Adipocyte (in vitro differentiated cells): ENCODE measurements at places on chromosomes 6 and 20.

DNA sequence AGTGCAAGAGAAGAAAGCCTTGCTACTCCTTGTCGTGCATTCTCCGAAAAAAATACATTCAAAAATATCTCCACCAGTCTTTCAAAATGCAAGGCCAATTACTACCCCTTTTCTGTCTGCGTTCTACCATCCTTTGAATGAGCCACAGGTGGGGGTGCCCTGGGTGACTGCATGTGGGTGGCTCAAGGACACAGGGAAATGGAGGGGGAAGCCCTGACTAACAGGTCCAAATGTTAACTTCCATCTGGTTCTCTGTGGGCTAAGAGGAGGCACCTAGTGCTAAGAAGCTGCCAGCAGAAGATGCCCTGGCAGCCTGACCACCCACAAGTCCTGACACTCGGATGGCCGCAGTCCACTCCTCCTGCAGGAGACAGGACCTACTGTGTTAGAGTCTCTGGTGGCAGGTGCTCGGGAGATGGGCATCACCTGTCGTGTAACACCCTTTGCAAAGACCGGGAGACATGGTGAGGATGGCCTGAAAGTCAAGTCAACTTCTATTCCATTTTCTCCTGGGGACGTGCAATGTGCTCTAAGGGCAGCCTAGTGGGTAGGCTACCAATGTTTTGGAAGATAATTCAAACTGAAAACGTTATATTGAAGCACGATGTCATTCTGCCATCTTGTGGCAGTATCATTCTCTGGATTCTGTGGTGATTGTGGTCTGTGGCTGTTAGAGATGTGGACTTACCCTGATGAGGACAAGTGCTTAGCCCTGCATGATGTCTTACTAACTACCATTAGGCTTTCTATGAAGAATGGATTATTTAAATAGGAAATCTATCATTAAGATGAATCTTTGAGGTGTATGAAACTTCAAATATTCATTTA lies 27.4 kb upstream of the IGF2R start:
- peak; percentile 76 for DNase-seq

DNA sequence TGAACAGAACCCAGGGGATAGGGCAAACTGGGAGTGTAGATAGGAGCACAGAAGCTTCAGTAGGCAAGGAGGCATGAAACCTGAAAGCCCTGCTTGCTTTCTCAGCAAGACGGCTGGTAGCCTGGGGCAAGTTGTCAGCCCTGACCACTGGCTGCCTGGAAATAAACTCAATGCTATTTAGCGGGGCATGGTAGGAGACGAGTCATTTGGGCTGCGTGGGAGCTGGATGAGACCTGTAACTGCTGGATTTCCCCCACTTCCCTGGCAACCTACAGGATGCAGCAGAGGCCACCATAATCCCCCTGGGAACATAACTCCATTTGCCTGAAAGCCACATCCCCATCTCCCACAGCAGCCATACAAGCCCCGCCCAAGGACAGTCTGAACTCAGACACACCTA lies 332.6 kb upstream of the TBX18 start:
- no peak for DNase-seq

- no peak for DNase-seq
Measured at GRCh38 chr20:51190783-51191180, 167.9 kb upstream of the KCNG1 start.

DNA sequence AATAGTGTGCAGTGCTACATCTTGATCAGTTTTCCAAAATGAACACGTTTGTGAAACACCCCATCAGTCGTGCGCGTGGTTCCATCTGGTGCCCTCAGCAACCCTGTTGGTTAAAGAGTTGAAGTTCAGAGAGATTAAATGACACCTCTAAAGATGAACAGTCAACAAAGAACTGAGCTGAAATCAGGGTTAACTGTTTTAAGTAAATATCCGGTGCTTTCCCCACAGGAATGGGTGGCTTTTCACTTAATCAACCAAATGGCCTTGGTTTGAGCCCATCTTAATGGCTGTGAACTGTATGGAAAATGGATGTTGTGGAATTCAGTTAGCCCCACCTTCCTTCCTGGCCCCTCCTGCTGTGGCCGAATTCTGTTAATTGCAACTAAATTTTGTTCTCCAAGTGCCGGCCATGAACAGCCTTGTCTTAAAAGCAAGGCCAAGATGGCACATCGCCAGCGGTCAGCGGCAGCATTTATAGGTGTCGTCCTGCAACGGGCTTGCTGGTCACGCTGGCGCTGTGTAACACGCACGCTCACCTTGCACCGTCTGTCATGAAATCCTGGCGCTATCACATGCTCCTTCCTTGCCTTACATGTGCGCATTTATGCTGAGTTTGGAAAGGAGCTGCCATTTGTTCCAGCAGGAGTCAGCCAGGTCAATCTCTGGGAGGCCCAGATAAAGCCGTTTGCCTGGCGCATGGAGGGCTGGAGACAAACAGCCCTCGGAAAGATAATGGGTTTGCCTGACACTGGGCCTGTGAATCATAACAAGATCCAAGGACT lies 164.5 kb downstream of the ERMARD start:
- DNase-seq = no peak

GRCh38 chr6:137230547-137230946 lies 11.4 kb upstream of the IFNGR1 start:
- DNase-seq = no peak

DNA sequence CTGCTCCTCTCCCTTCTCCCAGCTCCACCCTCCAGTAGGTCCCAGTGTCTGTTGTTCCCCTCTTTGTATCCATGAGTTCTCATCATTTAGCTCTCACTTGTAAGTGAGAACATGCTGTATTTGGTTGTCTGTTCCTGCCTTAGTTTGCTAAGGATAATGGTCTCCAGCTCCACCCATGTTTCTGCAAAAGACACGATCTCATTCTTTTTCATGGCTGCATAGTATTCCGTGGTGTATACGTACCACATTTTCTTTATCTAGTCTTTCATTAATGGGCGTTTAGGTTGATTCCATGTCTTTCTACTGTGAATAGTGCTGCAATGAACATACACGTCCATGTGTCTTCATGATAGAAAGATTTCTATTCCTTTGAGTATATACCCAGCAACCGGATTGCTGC lies 136.6 kb downstream of the MYLK4 start:
- no peak for DNase-seq
